ENCODE measurements at places on chromosomes 16 and 17.
A peak's percentile ranks its signal among the peaks of the same experiment; 100 is the strongest.

DNA sequence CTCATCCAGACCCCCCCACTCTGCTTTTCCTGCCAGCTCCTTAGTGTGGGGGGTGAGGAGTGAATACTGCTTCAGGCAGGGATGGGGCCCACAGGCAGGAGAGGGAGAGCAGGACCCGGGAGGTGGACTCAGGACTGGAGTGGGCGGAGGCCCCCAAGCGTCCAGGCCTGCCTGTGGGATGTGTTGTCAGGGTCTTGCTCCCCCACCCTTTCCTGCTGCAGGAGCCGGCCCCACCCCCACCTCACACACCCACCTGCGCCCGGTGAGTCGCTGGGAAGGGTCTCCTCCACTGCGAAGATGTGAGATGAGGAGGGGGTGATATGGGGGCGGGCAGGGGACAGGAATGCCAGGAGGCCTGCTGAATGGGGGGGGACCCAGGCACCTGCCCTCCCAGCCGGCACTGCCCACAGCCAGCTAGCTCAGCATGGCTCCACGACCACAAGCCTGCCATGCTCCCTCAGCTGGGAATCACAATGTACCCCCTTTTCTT lies 1.1 kb downstream of the FAM171A2 start:
- no peak for DNase-seq

DNA sequence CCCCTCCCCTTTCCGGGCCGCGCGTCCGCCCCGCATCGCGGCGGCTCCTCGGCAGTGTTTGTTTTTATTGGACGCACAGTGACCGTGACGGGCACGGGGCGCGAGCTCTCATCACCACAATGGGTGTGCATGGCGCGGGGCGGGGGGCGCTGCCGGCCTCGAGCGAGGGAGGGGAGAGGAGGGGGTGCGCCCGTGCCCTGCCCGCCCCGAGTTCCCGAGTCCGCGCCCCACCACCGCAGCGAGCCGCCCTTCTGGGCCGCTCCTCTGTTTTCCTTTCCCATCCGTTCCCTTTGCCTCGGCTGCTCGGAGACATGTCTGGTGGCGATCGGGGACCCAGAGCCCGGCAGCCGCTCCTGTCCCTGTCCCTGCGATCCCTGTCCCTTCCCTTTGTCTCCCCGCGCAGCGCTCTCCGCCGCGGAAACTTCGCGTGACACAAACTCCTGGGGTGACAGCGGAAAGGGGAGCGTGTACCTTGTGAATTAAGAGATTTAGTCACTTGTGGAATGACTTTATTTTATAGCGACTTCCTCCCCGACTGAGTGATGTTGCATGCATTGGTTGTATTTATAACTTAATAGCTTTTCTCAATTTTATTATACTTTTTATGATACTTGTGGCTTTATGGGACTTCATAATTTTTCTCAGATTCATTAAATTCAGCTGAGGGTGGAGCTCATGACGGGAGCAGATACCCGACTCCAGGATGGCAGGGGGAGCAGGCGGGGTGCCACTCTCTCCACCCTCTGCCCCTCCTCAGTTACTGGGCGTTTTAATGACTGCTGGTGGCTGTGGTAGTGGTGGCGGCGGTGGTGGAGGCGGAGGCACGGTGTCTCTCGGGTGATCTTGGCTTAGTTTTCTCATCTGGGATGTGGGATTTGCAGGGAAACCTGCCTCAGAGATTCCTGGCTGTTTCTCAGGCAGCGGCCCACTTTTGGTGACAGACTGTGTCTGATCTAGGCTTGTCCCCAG lies 40.8 kb downstream of the MRM1 start:
- no peak for DNase-seq

DNA sequence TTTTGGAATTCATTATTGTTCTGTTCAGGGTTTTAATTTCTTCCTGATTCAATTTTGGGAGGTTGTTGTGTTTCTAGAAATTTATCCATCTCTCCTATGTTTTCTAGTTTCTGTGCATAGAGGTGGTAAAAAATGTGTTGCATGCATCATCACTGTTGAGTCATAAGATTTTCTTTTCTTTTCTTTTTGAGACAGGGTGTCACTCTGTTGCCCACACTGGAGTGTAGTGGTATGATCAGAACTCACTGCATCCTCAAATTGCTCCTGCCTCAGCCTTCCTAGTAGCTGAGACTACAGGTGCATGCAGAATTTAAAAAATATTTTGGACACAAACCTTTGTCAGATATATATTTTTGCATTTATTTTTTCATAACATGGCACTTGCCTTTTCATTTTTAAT lies 184.8 kb downstream of the BCAS3 start:
- no peak for DNase-seq

- DNase-seq, result no peak
Observed at GRCh38 chr17:82662711-82663261, 14.5 kb upstream of the WDR45B start.

GRCh38 chr17:82019690-82020571 lies 2.7 kb downstream of the CENPX start:
- no peak for DNase-seq

GRCh38 chr17:6554342-6554741 lies 2.0 kb downstream of the PITPNM3 start:
- no peak for DNase-seq

DNA sequence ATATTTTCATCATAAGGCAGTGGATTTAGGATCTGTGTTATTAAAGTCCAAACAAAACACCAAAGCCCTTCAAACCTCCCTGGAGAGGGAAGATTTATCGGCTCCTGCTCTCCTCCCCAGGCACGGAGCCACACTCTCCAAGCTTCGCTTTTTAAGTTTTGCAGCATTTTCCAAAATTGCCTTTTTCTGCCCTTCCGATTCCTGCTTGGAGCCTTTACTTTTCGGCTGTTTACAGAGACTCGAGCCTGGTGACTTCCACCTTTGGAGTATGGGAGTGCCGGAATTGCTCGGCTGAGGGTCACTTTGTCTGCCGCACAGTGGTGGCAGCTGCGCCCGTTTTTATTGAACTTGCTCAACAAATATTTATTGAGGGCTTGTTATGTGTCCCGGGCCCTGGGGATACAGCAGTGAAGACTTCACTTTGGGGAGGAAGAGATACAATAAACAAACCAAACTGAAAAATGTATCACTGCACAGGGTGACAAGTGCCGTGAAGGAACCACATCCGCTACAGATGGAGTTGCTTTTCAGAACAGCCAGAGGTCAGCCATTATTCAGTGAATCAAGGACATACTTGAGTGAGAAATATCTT lies 185.5 kb downstream of the NTN1 start:
- DNase-seq, result no peak

- DNase-seq, result no peak
Observed at GRCh38 chr16:78619811-78620210, 520.4 kb downstream of the WWOX start.

DNA sequence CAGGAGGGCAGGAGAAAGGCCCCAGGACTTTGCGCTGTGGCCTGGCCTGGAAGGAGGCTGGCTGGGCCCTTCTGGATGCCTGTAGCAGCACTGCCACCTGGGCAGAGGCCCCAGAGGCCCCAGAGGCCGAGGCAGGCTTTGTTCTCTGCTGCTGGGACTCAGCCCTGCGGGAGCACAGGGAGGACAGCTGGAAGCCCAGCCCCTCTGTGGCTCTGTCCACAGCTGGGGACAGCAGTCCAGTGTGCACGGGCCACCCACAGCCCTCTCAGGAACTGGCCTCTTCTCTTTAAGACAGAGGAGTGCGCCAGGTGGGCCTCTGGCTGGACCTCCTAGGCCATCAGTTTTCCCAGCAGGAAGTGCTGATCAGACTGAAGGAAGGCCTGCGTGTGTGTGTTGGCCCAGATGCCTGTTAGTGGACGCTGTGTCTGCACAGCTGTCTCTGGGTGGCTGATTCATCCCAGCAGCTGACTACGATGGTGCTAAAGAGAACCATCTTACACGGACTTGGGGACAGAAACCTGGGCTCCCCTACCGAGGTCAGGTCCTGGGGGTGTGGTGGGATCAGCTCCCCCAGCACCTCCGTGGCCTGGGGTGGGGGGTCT lies 26.9 kb upstream of the ZNF750 start:
- DNase-seq, result peak; percentile 47

DNA sequence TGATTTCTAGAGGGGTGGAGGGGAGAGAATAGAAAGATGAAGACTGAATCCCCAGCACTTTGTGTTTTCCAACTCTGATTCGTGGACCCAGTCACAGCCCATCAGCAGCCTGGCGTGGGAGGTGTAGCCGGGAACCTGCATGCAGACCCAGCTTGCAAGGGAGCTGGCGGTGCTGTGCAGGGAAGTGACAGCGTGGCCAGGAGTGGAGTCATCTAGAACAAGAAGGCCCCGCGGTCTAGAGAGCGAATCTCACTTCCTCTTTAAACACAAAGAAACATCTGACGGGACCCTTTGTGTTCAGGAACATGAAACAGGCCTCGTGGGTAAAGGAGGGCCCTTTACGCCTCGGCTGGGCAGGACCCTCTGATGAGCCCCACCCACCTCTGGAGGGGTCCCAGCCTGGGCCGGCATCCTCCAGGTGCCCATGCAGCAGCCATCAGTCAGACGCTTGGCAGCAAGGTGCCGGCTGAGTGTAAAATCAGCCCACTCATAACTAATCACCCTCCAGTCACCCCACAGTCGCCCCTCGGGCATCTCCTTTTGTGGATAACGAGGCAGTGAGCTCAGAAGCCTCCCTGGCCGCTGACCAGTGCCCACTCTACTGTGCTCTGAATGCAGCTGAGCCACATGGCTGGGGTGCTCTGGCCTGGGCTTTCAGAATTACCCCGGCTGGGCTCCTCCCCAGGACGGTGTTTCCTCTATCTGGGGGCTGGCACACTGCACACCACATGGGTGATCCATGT lies 4.4 kb downstream of the SNAI3 start:
- no peak for DNase-seq

DNA sequence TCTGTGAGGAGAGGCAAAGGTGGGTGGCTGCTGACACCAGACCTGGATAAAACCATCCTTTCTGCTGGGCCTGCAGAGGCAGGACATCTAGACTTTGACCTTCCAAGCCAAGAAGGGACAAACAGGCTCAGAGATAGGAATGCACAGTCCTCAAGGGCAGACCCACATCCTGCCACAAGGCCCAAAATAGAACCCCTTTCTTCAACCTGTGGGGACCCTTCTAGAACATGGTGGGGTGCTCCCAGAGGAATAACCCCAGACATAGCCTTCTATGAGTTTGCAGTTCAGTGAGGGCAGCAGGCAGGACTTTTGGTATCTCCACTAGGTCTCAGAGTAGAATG lies 3.8 kb upstream of the CBFB start:
- DNase-seq, result no peak

DNA sequence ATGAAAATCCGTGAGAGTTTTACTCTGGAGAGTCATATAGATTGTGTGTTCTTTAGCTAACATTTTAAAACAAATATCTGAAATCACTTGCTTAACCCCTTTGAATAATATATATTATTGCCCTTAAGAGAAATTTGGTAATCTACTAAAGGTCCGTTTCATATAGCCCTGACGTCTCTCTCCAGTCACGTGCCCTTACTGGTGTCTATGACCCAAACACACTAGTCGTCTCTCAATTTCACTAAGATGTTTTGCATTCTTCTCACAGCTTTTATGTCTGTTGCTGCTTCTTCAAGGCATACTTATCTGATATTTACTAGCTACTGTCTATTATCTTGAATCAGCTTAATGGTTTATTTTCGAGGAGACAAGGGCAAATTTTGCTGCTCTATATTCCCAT lies 409.9 kb downstream of the KCNJ18 start:
- DNase-seq, result no peak

GRCh38 chr17:45868276-45868675 lies 23.6 kb downstream of the SPPL2C start:
- DNase-seq, result no peak

DNA sequence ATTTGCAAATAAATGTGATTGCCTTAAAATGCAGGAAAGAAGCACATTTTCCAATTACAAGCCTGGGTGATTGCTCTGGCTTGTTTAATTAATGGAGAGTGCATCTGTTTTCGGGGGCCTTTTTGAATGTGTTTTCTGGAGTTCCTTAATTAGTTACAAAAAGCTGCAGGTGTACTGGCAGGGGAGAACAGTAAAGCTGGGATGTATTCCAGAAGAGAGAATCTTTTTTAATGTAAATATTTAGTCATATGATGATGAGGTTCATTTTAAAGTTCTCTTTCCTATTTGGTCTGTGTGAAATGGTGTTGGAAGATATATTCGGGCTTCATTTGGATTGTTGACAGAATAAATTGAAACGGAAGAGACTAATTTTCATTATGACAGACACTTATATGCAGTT lies 70.9 kb upstream of the N4BP1 start:
- no peak for DNase-seq

- no peak for DNase-seq
Observed at GRCh38 chr16:70692130-70692872, 6.4 kb upstream of the MTSS2 start.
